Activated CD4-positive, alpha-beta T cell treated with anti-CD3 and anti-CD28 coated beads, Interleukin-2, amount 10 ng/mL, durations not matched to agents 7 days and 5 days (primary cell): ENCODE measurements at places on chromosomes 12 and 14.

- DNase-seq: no peak
Measured at GRCh38 chr14:101810897-101811621, 49.5 kb downstream of the PPP2R5C start.

GRCh38 chr14:34536951-34537676, 2.4 kb downstream of the EAPP start:
- no peak for DNase-seq

- DNase-seq: no peak
Measured at GRCh38 chr14:93734086-93734822, 54.0 kb downstream of the PRIMA1 start.

GRCh38 chr12:120546050-120546386, 11.9 kb downstream of the RNF10 start:
- no peak for DNase-seq

GRCh38 chr12:104482113-104482512, 25.4 kb downstream of the CHST11 start:
- DNase-seq: no peak
